Activated T-cell treated with anti-CD3 and anti-CD28 coated beads, Interleukin-2, amount 50 U/mL, for 48 hours (primary cell): ENCODE measurements at places on chromosomes 2 and 18.

- DNase-seq: no peak
Observed at GRCh38 chr2:216827073-216827720, 32.7 kb downstream of the TNP1 start.

DNA sequence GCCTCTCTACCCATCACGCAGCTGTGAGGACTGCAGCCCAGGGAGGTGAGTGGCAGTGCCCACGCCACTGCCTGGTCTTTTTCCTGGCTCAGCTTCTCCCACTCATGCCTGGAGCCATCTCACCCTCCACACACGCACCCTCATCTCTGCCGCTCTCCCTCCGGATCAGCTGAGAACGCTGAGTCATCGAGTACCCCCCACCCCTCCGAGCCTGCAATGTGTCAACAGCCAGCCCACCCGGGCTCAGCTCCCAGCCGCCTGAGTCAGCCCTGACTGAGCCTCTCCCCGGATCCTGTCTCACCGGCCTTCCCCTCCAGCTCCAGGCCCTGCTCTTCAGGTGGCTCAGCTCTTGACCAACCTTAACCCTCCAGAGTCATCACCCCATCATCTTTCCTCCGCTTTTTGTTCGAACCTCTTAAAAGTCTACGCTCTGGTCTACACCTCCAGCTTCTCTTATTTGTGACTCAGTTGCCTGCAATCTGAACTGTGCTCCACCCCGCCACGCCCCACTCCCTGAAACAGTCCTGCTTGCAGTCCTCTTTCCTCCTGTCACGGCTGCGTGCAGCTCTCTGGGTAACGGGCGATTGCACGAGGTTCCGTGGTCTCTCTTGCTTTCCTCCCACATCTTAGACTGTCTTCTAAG lies 94.4 kb upstream of the ASAP2 start:
- DNase-seq: no peak

DNA sequence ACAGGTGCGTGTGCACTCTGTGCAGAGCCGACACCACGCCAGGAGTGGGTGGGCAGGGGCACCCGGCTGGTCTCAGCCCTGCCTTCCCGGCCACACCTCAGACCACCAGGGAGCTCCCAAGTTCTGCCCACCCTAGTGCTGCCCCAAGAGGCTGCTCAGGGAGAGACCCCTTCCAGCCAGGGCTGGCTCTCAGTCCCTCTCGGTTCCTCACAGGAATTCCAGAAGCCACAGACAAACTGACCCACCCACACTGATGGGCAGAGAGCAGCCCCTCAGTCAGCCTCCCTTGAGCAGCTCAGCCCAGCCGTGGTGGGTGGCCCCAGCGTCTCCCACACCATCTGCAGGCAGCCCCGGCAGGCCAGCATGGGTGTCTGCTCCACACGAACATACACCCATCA lies 33.8 kb downstream of the GPC1 start:
- no peak for DNase-seq

DNA sequence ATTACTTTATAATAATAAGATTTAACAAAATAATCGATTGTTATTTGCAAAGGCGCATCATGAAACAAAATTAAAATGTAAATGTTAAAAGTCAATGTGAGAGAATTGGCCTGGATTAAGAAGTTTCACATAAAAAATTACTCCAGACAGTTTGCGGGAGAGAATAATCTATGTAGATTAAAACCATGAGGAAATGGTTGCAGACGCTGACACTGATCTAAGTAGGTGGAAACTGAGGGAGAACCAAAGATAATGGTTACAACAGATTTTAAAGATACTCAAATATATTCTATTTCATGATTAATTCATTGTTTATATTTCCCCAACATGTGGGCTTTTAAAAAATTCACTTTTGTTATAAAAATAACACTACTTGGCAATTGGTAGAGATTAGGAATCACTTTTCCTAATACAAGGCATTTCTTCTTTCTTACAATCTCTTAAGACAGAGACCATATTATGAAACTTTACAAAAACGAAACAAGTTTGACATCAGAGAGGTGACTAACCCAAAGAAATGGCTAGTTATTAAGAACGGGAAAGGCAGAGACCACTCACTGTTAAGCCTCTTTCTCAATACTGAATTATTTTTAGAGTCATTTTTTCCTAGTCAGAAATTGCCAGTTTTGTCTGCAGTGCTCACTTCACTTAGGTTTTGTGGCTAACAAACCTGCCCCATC lies 1.6 kb downstream of the KANSL1L start:
- DNase-seq: no peak

DNA sequence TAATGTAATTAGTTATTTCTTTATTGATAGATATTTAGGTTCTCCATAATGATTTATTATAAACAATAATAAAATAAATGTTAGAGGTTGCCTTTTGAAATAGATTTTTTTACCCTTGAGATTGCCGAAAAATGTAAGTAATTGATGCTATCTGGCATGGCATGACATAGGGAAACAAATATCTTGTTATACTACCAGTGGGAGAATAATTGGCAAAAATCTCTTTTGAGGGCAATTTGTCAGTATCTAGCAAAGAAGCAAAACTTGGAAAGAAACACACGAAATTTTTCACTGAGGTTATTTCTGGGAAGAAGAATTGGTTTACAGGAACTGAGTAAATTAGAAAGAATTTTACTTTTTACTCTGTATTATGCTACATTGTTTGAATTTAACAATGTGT lies 547.2 kb upstream of the SETBP1 start:
- DNase-seq: no peak

GRCh38 chr2:200356857-200357384 lies 50.4 kb downstream of the SPATS2L start:
- DNase-seq: no peak

GRCh38 chr18:63684718-63685117 lies 18.0 kb upstream of the SERPINB11 start:
- DNase-seq: no peak

- DNase-seq: no peak
Observed at GRCh38 chr18:43965691-43966090, 688.4 kb upstream of the SYT4 start.

GRCh38 chr2:112187805-112188596 lies 49.8 kb downstream of the FBLN7 start:
- DNase-seq: peak; percentile 83

GRCh38 chr18:58670404-58671110 lies 708 bp upstream of the MALT1 start:
- no peak for DNase-seq

GRCh38 chr2:198311020-198311419 lies 506.6 kb downstream of the PLCL1 start:
- no peak for DNase-seq

GRCh38 chr2:161842736-161843433 lies 218.7 kb downstream of the SLC4A10 start:
- DNase-seq: no peak

- DNase-seq: no peak
Observed at GRCh38 chr2:197821550-197822289, 17.3 kb downstream of the PLCL1 start.

GRCh38 chr2:3586220-3586619 lies 8.7 kb upstream of the COLEC11 start:
- DNase-seq: no peak

DNA sequence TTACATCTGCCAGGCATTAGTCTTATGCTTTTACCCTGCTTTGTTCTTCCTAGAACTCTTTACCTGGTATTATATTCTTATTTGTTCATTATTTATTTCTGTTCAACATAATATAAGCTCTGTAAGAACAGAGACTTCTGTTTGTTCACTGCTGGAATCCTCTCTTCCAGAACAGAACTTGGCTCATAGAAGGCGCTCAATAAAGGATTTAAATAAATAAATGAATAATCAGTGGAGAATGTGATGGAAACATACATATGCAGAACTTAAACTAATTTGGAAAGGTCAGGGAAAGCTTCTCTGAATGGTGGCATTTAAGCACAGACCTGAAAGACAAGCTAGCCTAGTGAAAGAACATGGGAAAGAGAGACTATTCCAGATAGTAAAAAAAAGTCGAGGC lies 24.3 kb downstream of the NCKAP1 start:
- DNase-seq: no peak

- no peak for DNase-seq
Observed at GRCh38 chr2:19256121-19256601, 102.3 kb downstream of the OSR1 start.
